Activated CD8-positive, alpha-beta T cell treated with anti-CD3 and anti-CD28 coated beads for 36 hours (primary cell): ENCODE measurements at places on chromosomes 3 and 15.

GRCh38 chr3:63975723-63976122 is 47.6 kb downstream of the PSMD6 start:
- peaks cover 29% of the 10 kb centered on the region for H3K36me3 ChIP-seq
- DNase-seq: no peak
- H3K27ac ChIP-seq: peak overlapping the region; percentile 58
- H3K27me3 ChIP-seq: no peaks in the 10 kb centered on the region
- H3K4me1 ChIP-seq: peaks cover 90% of the 10 kb centered on the region

GRCh38 chr3:15896500-15896899 is 98.7 kb upstream of the ANKRD28 start:
- H3K27me3 ChIP-seq: no peaks in the 10 kb centered on the region
- no peak overlapping the region for H3K27ac ChIP-seq
- peaks cover 11% of the 10 kb centered on the region for H3K4me1 ChIP-seq
- no peaks in the 10 kb centered on the region for H3K36me3 ChIP-seq
- H3K4me3 ChIP-seq: no peak overlapping the region

DNA sequence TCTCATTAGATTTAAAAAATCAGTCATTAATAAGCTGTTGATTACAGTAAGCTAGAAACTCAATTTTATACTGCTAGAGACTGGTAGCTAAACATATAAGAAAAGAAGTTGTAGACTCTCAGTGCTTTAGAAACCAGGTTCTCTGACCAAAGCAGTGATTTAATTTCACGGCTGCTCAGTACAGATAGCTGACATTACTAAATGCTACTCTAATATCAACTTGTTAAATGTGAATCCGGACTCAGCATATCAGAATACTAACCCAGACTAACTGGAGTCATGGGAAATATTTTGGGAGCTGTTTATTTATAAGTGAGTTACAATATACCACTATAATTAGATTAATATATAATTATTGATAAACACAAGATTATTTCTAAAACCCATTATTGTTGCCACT is 80.4 kb downstream of the NEDD4 start:
- H3K36me3 ChIP-seq: no peaks in the 10 kb centered on the region
- H3K27me3 ChIP-seq: no peaks in the 10 kb centered on the region
- H3K27ac ChIP-seq: no peak overlapping the region
- no peaks in the 10 kb centered on the region for H3K4me1 ChIP-seq
- no peak overlapping the region for H3K4me3 ChIP-seq

DNA sequence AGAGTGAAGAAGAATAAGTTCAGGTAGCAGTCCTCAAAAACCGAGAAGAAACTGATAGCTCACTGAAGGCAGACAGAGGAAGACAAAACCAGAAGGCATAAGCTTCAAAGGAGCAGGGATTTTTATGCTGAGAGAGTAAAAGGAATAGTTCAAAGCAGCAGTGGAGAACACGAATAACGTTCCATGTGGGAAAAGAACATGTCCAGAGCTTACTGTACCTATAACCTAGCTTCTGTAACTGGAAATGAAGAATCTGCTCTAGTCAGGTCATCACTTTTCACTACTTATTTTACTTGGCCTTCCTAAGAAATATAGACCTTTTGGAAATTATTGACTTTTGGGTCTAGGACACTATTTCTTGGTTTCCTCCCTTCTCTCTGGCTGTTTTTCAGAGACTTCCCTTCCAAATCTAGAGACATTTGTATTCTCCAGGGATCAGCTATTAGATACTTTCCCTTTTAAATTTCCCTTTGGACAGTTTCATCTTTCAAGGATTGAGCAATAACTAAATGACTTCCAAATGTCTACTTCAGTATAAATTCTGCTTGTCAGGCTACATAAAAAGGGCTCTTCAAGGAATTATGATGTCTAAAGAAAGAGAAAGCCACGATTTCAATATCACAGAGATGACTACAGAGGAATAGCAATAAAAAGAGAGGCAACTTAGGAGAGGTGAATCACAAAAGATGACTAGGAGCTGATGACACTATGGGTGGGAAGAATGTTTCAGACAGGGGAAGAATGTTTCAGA is 46.7 kb downstream of the UBE3A start:
- no peak overlapping the region for H3K27ac ChIP-seq
- peaks cover 60% of the 10 kb centered on the region for H3K36me3 ChIP-seq
- no peak overlapping the region for H3K4me3 ChIP-seq
- peaks cover 22% of the 10 kb centered on the region for H3K4me1 ChIP-seq

DNA sequence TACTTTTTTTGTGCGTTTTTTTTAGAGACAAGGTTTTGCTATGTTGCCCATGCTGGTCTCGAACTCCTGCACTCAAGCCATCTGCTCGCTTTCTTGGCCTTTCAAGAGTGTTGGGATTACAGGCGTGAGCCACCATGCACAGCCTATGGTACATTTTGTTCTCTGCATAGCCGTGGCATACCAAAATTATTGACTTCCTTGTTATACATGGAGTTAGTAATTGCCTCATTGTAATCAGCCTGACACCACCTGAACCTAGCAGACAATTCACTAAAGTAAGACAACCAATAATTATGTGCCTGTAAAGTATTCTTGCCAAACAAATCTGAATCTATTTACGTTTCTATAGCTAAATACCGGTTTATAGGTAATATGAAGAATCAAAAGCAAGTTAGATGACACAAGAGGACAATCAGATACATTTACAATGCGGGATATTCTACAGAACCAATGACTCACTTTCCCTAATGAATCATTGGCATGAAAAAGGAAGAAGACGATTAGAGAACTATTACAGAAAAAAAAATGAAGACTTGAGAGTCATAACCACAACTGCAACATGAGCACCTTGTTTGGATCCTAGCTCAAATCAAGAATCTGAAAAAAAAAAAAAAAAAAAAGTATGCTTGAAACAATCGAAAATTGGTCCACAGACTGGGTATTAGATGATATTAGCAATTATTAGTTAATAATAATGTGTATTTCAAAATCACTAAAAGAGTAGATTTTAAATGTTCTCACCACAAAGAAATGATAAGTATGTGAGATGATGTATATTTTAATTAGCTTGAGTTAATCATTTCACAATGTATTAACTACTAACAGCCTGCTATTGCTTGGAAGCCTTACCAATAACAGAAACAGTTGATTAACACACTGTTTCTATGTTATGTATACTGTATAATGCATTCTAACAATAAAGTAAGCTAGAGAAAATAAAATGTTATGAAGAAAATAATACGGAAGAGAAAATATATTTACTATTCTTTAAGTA is 7.1 kb downstream of the GUCA1C start:
- no peak overlapping the region for H3K27ac ChIP-seq
- no peak overlapping the region for H3K4me3 ChIP-seq
- peaks cover 15% of the 10 kb centered on the region for H3K27me3 ChIP-seq
- no peak for DNase-seq

- no peaks in the 10 kb centered on the region for H3K27me3 ChIP-seq
- H3K4me1 ChIP-seq: no peaks in the 10 kb centered on the region
- no peak overlapping the region for H3K27ac ChIP-seq
- H3K36me3 ChIP-seq: no peaks in the 10 kb centered on the region
- no peak overlapping the region for H3K4me3 ChIP-seq
These were observed 263.0 kb downstream of the TLE3 start for GRCh38 chr15:69834761-69835160.

GRCh38 chr3:14371573-14372474 is 30.6 kb upstream of the SLC6A6 start:
- no peaks in the 10 kb centered on the region for H3K27me3 ChIP-seq
- H3K36me3 ChIP-seq: no peaks in the 10 kb centered on the region
- H3K4me3 ChIP-seq: no peak overlapping the region
- peak; percentile 11 for DNase-seq

GRCh38 chr15:51386486-51386885 is 45.0 kb downstream of the GLDN start:
- no peaks in the 10 kb centered on the region for H3K36me3 ChIP-seq
- no peak overlapping the region for H3K4me3 ChIP-seq
- H3K27me3 ChIP-seq: peaks cover 10% of the 10 kb centered on the region
- H3K4me1 ChIP-seq: peaks cover 4% of the 10 kb centered on the region
- DNase-seq: no peak

GRCh38 chr3:64144241-64144900 is 80.9 kb downstream of the PRICKLE2 start:
- no peak overlapping the region for H3K27ac ChIP-seq
- DNase-seq: no peak
- no peak overlapping the region for H3K4me3 ChIP-seq
- no peaks in the 10 kb centered on the region for H3K36me3 ChIP-seq
- no peaks in the 10 kb centered on the region for H3K27me3 ChIP-seq
- H3K4me1 ChIP-seq: no peaks in the 10 kb centered on the region

- H3K4me1 ChIP-seq: peaks cover 3% of the 10 kb centered on the region
- no peaks in the 10 kb centered on the region for H3K36me3 ChIP-seq
- no peak for DNase-seq
- H3K27me3 ChIP-seq: peaks cover 2% of the 10 kb centered on the region
- H3K27ac ChIP-seq: no peak overlapping the region
- no peak overlapping the region for H3K4me3 ChIP-seq
These were observed 22.0 kb downstream of the OR5H15 start for GRCh38 chr3:98188545-98188944.

GRCh38 chr15:41900526-41901380 is 6.9 kb upstream of the SPTBN5 start:
- no peaks in the 10 kb centered on the region for H3K27me3 ChIP-seq
- no peak for DNase-seq
- no peak overlapping the region for H3K27ac ChIP-seq
- H3K36me3 ChIP-seq: peaks cover 7% of the 10 kb centered on the region
- peaks cover 7% of the 10 kb centered on the region for H3K4me1 ChIP-seq
- H3K4me3 ChIP-seq: no peak overlapping the region

DNA sequence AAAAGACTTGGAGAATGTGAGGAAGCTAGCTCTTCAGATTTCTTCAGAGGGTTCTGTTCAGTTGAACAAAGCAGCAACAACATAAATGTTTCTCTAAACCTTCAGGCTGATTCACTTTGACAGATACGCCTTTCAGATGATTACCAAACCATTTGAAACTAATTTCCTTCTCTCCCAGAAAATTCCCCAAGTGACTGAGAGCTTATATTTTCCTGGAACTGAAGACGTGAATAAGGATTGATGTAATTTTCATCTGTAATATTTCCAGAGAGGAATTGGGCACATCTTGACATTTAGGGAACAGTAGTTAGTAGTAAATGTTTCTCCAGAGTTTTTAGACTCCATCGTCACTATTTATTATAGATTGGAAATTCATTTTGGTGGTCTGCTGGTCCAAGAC is 108.6 kb upstream of the AADACL2 start:
- no peaks in the 10 kb centered on the region for H3K27me3 ChIP-seq
- H3K4me1 ChIP-seq: no peaks in the 10 kb centered on the region
- H3K36me3 ChIP-seq: no peaks in the 10 kb centered on the region
- no peak overlapping the region for H3K27ac ChIP-seq
- DNase-seq: no peak

DNA sequence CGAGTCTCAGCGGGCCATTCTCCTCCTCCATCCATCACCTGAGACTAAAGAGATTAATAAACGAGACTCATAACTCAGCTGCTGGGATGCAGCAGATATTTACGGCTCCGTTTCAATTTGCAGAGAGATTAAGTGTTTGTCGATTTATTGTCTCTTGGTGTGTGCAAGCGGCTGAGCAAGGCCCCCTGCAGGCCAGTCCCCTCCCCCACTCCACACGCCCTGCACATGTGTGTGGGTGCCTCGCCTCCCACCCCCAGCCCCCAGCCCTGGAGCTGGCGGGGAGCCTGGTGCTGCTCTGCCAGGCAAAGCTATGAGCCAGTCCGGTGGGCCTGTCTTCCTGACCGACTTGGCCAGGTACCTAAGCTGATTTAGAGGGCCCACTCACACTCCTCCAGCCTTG is 63.0 kb downstream of the CYP11A1 start:
- no peaks in the 10 kb centered on the region for H3K36me3 ChIP-seq
- no peak overlapping the region for H3K27ac ChIP-seq
- no peaks in the 10 kb centered on the region for H3K4me1 ChIP-seq

DNA sequence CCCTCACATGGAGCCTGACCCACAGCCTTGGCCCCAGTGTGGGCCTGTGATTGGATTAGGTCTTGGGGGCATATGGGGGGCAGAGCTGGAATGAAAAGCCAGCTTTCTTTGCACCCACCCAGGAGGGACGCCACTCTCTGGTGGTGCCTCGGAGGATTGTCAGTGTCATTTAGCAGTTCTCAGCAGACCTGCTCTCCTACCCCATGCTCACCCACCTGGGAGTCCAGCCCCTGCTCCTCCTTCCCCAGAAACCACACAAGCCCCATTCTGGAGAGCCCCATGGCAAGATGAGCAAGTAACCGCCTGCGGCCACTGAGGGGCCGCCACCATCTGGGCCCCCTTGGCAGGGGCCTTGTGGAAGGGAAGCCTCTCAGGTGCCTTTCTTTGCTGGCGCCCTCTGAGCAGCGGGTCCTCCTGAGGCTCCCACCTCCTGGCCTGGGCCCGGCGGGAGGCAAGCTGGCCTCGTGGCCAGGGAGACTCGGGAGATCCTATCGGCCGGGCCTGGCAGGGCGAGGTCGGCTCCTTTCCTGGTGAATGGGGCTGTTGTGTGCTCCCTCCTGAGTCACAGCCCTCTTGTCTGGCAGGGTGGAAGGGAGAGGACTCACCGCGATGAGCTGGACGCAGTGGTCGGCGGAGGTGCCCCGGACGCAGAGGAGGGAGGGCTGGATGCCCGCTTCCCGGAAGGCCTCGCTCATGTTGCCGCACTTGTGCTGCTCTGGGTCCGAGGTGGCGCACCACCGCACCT is 2.3 kb downstream of the MELTF start:
- H3K27me3 ChIP-seq: peaks cover 18% of the 10 kb centered on the region
- no peak overlapping the region for H3K4me3 ChIP-seq
- peaks cover 20% of the 10 kb centered on the region for H3K4me1 ChIP-seq
- no peaks in the 10 kb centered on the region for H3K36me3 ChIP-seq
- no peak for DNase-seq
- no peak overlapping the region for H3K27ac ChIP-seq

DNA sequence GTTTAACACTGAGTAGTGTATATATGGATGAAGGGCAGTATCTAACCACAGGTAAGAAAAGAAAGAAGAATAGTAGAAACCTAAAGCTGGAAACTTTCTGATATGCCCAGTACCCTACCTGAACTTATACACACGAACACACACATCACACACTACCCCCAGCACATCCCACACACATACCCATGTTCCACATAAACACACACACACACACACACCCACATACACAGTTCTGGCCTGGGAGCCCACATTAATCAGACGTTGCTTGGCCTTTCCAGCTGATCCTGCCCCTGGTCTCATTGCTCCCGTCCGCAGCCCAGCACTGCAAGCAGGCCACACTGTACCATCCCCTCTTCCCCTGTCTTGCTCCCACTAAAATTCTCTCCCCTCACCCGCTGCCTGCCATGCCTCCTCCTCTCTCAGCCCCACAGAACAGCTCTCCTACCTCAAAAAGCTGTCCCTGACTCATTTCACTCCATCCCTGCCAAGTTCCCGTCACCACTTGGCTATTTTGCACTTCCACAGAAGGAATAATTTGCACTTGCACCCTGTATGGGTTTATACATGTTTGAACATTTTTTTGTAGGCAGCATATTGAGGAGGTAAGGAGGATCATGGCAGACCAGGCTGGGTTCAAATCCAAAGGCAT is 185.8 kb upstream of the PPP2R3A start:
- H3K4me3 ChIP-seq: no peak overlapping the region
- H3K4me1 ChIP-seq: no peaks in the 10 kb centered on the region
- no peak for DNase-seq
- no peak overlapping the region for H3K27ac ChIP-seq
